Esophagus (tissue), 2 donors: ENCODE measurements at places on chromosomes 7 and 10. TPM values are rescaled to one million over a fixed set of nuclear protein-coding genes. Genes with fewer than 3 reads are reported as not detected.

Gene BTBD16
- polyA plus RNA-seq: 0.20 TPM

Gene TECTB
- polyA plus RNA-seq: not detected

Gene NUTM2B
- 0.22 TPM for polyA plus RNA-seq

Gene CHPF2
- polyA plus RNA-seq: 10.8 TPM
